ENCODE measurements at places on chromosomes 11 and 22. TPM values are rescaled to one million over a fixed set of nuclear protein-coding genes. Genes with fewer than 3 reads are reported as not detected.

Gene ZDHHC8
- total RNA-seq, result 66.9 TPM

Gene ABCC8
- not detected for total RNA-seq

Gene FAM181B
- total RNA-seq, result not detected

Gene STIP1
- total RNA-seq, result 218 TPM

Gene BEST1
- 0.20 TPM for total RNA-seq

Gene RAPSN
- total RNA-seq, result 0.42 TPM

Gene WNT7B
- total RNA-seq, result not detected

Gene RBFOX2
- 1.1 TPM for total RNA-seq

Gene MMP20
- total RNA-seq, result not detected

Gene IGLL1
- total RNA-seq, result not detected

Gene TCN1
- total RNA-seq, result not detected

Gene TTC28
- 0.71 TPM for total RNA-seq

Gene RASL10A
- total RNA-seq, result 0.80 TPM

Gene OR52A1
- not detected for total RNA-seq

Gene TMX2
- total RNA-seq, result 64.7 TPM

GRCh38 chr11:73982595-73982989 is at the start of gene UCP2:
Gene UCP2, minus strand, starts transcription at chr11:73982843. Its CDS starts 4,465 bp downstream, at chr11:73978378.
- DNase-seq, result peak; percentile 88

DNA sequence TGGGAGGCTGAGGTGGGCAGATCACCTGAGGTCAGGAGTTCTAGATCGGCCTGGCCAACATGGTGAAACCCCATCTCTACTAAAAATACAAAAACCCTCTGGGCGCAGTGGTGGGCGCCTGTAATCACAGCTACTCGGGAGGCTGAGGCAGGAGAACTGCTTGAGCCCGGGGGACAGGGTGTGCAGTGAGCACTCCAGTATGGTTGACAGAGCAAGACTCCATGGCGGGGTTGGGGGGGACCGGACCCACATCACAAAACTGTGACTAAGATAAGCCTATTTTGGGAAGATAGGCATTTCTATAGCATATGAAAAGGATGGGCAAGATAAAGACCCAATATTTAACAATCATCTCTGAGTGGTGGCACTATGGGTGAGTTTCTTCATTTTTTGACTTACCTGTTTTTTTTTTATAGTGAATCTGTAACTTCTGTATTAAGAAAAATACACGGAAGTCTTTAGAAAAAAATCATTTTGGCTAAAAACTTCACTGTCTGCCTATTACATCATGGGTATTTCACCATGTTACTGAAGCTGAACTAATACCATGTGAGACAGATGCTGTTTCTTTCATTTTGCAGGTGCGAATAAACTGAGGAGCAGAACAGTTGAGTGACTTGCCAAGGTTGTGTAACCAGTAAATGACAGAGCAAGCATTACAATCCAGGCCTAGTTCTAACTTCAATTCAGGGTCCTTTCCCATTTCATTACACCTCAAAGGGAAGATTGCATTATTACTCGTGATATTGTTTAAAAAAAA is 2.5 kb downstream of the CELF1 start:
- DNase-seq, result no peak

- DNase-seq, result peak; percentile 36
These were observed 1.5 kb downstream of the AMPD3 start for GRCh38 chr11:10456519-10456918.

- no peak for DNase-seq
These were observed 240.8 kb downstream of the BRD1 start for GRCh38 chr22:49586873-49587272.

DNA sequence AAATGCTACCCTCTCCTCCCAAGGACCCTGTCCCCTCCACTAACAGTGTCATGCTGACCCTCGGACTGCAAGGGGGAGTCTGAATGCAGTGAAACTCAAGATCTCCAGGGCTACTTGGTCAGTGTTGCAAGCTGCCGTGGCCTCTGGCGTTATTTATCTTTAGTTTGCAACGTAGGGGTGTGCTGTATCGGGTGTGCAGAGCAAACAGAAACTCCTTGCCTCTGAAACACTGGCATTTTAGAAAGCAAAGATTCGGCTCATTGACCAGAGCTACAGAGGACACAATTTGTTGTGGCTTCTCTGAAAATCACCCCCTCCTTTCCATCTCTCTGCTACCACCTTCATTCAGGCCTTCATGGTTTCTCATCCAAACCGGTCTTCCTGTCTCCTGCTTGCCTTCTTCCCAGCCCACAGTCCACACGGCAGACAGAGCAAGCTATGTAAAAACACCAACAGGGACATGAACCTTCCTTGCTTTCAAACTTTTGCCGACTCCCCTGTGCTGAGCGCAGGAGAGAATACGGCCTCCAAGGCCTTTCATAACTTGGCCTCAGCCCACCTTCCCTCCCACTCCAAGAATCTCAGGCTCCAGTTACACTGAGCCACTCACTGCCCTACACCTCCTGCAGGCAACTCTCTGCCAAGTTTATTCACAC is 14.9 kb downstream of the FZD4 start:
- DNase-seq, result no peak

DNA sequence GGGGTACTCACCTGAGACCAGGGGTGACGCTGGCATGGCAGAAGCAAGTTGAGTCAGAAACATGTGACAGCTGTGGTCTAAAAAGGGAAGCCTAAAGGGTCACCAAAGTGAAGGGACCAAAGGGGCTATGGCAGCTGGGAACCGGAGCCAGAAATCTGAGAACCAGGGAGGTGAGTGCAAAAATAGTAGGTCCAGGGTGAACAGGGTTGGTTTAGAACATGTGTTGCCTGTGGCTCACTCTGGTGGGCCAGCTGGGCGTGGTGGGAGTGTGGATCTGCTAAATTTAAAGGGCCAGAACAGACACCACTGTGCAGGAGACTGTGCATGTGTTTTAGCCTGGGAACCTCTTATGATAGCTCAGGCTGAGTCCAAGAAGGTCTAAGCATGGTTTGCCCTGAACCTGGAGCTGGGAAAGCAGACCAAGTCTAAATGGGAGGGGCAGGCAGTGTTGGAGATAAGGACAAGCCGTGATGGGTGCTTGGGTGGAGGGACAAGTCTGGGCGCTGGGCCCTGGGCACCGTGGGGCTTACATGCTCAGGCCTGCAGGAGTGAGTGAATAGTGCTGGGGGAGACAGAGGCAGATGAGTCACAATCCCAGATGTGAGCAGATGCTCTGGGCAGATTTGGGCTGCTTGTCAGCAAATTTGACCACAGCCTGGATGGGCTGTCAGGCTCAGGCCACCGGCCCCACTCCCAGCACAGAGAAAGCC is 41.4 kb upstream of the ZBED5 start:
- DNase-seq, result no peak

- DNase-seq, result no peak
These were observed 48.4 kb upstream of the MICAL2 start for GRCh38 chr11:12061851-12062560.

DNA sequence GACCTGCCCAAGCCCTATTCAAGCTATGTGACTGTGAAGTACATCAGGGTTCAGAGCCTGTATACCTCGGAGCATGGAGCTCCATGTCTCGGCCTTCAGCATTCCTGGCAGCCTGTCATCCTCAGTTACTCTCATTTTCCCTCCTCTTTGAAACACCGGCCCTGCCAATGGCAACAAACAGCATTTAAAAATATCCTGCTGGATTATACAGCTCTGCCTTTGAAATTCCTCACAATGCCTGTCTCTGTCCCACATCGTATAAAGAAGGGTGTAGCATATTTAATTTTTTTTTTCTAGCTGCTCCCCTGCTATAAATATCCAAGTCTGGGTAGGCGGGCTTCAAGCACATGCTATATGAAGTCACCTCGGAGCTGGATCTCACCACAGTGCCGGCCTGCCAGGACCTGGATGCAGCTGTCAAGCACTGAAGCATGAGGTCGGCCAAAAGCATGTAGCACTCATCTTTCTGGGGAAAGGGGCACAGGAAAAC is 11.8 kb downstream of the ABTB2 start:
- DNase-seq, result no peak

DNA sequence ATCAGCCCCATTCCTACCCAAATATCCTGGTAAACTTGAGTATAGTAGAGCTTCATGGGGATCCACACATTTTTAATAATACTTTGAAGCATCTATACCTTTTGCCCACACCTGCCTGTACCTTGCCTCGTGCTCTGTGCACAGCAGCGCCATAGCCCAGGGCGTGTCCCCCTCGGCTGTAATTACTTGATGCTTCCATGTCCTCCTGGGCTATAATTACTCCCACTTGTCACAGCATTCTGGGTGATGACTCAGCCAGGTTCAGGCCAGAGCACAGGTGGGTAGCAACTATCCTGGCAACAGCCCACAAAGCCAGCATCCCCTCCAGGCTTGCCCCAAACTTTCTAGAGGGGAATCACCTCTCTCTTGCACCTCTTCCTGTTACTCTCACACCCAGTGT is 23.7 kb upstream of the SLC36A4 start:
- no peak for DNase-seq

GRCh38 chr11:131724436-131724975 is 354.1 kb downstream of the NTM start:
- no peak for DNase-seq

- no peak for DNase-seq
These were observed 86.1 kb upstream of the HORMAD2 start for GRCh38 chr22:29994027-29994715.

GRCh38 chr11:3942956-3943497 is 87.6 kb downstream of the STIM1 start:
- no peak for DNase-seq

GRCh38 chr11:27721264-27722116 is 21.2 kb upstream of the BDNF start:
- DNase-seq, result no peak

DNA sequence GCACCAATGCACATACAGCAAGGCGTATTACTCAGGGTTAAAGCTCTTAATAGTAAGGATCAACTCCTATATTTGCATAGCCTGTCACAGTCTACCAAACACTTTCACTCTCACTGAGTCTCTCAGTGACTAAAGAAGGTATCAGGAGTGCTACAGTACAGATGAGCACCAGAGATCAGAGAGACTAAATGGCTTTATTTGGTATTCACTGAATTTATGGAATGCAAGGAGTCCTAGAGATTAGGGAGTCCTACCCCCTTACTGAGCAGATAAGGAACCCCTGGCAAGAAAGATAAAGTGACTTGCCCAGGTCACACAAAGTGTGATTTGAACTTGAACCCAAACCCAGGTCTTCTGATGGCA is 396.4 kb upstream of the CCDC90B start:
- no peak for DNase-seq

DNA sequence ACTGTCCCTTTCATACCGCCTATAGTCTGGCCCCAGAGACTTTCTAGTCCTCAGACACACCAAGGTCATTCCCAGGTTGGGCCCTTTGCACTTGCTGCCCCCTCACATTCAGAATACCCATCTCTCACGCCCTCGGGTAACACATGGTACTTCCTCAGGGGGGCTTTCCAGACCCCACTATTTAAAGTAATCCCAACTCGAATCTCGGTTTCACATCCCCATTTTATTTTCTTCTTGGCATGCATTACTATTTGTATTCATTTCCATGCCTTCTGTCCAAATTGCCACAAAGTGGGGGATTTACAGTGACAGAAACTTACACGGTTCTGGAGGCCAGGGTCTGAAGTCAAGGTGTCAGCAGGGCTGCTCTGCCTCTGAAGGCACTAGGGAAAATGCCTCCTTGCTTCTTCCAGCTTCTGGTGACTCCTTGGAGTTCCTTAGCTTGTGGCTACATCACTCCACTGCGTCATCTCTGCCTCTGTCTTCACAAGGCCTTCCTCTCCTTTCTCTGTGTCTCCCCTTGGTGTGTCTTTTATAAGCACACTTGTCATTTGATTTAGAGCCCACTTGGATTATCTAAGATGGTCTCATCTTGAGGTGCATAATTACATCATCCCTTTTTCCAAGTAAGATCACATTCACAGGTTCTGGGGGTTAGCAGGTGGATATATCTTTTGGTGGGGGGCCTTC is 15.1 kb downstream of the RCN1 start:
- no peak for DNase-seq

GRCh38 chr11:24609192-24610119 is 112.6 kb downstream of the LUZP2 start:
- DNase-seq, result no peak

DNA sequence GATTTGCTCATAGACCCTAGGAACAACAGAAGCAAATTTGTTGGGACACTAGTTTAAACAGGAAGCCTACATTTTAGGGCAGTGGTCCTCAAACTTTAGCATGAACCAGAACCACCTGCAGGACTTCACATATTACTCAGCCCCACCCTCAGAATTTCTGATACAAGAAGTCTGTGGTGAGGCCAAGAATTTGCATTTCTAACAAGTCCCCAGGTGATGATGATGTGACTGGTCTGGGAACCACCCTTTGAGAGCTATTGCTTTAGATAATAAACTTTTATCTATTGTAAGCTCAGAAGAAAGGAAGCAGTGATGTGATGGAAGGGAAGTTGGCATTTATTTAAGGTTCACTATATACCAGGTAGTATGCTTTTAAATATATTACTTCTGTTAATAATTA is 194.0 kb downstream of the FAM181B start:
- no peak for DNase-seq

- no peak for DNase-seq
These were observed 452.3 kb downstream of the RAB38 start for GRCh38 chr11:87722756-87723565.

- DNase-seq, result no peak
These were observed 7.6 kb downstream of the CARS1 start for GRCh38 chr11:3049430-3050243.

DNA sequence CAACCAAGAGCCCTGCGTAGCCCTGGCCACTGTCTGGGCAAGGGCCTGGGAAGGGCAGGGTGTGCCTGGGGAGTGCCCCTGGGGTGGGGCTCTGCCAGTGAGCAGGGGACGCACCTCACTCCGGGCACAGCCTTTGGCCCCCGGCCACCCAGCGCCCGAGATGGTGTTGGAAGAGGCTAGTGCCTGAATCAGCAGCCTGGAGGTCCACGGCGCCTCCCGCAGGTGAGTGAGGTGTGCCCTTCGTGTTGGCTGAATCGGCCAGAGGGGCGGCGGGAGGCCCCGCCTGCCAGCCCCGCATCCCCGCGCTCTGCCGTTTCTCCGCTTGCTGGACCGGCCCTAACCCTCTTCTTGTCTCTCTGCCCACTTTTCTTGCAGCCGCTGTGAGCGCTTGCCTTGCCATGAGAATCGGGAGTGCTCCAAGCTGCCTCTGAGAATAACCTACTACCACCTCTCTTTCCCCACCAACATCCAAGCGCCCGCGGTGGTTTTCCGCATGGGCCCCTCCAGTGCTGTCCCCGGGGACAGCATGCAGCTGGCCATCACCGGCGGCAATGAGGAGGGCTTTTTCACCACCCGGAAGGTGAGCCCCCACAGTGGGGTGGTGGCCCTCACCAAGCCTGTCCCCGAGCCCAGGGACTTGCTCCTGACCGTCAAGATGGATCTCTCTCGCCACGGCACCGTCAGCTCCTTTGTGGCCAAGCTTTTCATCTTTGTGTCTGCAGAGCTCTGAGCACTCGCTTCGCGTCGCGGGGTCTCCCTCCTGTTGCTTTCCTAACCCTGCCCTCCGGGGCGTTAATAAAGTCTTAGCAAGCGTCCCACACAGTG is 60.1 kb downstream of the FBLN1 start:
- DNase-seq, result no peak
